ENCODE measurements at places on chromosomes 6 and 20. TPM values are rescaled to one million over a fixed set of nuclear protein-coding genes. Genes with fewer than 3 reads are reported as not detected.

DNA sequence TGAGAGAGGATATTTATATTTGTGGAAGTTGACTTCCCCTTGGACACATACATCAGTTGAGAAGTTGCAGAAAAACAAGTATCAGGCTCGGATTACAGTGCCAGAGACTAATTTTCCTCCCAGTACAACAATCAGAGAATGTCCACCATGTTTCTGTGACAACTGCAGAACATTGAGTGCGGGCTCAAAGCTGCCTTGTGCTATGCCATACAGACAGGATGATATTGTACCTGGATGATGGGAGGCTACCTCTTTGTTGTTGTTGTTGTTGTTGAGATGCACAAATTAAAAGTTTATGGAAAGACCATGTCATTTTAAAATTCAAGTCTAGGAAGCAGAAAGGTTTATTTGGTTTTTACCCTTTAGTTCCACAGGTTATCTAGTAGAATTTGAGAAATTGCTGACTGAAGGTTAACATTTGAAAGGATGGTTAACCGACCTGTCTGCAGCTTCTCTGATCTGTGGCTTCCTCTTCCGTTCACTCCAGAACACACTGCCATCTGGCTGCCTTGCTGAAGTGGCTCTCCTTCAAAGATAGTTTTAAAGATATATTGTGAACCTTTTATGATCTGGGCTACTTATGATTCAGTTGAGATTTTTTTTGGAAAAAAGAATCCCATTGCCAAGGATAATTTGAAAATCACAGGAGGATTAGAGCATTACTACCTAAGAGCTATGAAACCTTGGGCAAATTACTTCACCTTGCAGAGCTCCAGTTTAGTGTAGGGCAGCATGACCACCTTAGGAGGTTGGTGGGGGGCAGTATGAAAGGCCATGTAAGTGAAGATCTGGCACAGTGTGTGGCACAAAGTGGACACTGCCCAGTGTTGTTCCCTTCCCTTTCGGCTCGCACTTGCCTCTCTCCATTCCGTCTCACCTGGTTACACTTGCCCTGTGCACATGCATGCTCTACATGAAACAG is 15.9 kb downstream of the TMEM200A start:
- no peak overlapping the region for H3K27ac ChIP-seq
- no peaks in the 10 kb centered on the region for H3K36me3 ChIP-seq
- H3K4me1 ChIP-seq: no peaks in the 10 kb centered on the region
- no peaks in the 10 kb centered on the region for H3K27me3 ChIP-seq

DNA sequence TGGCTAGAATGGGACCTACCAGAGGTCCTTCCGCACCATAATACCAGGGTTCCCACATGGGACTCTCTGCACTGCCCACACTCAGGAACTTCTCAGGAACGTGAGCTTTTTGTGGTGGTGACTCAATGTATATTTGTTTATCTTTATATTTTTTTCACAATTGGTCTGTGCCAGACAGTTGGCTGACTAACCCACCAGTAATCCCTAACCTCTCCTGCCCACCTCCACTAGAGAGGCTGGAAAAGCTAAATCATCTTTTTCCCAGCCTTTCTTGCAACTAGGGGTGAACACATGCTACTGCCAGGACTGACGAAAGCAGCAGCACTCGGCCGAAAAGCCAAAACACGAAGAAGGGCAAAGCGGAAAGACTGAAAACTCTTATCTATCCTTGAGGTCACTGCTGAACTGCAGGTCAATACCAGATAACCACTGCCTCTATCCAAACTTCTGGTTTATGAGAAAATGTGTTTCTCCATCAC is 112.9 kb downstream of the TRERF1 start:
- DNase-seq: peak; percentile 70
- peak overlapping the region; percentile 15 for H3K4me3 ChIP-seq
- peaks cover 39% of the 10 kb centered on the region for H3K4me1 ChIP-seq
- H3K27me3 ChIP-seq: no peaks in the 10 kb centered on the region

DNA sequence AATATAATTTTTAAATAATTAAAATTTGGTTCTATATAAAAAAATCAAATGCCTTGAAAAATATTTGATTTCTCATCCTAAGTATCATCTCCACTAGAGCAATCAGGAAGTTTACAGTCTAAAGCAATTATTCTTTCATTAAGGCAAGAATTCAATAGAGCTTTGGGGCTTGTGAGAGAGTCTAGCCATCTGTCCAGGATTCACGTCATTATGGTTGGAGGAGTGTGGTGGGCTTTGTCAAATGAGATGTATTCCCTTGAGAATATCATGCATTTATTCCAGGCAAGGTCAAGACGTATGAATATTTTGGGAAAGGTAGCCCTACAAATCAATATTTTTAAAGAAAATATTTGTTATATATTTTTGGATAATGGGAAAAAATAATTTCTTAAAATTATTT is 132.4 kb downstream of the ELOVL4 start:
- no peaks in the 10 kb centered on the region for H3K36me3 ChIP-seq
- H3K27me3 ChIP-seq: no peaks in the 10 kb centered on the region
- H3K4me3 ChIP-seq: no peak overlapping the region
- DNase-seq: no peak
- no peaks in the 10 kb centered on the region for H3K4me1 ChIP-seq

DNA sequence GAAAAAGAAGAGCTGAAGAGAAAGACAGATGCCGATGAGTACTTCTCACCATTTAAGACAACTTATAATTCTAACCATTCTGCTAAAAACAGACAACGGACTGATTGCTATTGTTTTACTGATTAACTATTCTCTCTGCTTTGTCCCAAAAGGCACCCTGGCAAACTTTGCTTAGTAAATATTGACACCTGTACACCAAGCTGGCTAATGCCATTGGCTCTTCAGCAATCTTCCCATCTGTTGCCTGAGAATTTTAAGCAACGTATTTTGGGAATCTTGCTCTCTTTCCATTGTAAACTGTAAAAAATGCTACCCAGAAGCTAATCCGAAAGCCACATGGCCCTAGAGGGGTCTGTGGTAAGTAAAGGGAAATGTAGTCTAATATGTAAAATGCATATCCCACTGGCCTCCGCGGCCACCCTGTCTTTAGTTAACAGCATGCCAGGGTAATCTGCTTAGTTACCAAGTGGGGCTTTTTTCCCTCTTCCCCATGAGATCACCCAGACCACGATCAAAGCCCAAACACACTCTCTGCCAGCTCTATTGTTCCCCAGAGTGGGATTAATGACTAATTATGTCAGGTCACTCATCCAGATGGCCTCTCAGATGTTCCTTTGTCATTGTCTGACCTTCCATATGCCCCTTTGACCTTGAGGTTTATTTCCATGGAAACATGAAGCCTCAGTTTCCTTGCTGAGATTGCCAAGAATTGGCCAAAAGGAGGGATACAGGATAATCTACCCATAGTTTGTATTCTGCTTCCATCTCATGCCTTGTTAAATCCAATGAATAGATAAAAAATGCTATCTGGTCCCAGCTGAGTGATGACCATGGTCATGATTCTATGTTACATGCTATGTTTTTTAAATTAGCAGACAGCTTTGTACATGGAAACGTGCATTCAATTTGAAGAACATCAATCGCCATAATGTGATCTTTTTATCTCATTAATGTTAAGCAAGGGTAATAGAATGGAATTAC is 216.4 kb upstream of the MCHR2 start:
- H3K27ac ChIP-seq: peak overlapping the region; percentile 45
- no peaks in the 10 kb centered on the region for H3K36me3 ChIP-seq
- H3K27me3 ChIP-seq: no peaks in the 10 kb centered on the region
- DNase-seq: no peak
- H3K4me3 ChIP-seq: no peak overlapping the region

DNA sequence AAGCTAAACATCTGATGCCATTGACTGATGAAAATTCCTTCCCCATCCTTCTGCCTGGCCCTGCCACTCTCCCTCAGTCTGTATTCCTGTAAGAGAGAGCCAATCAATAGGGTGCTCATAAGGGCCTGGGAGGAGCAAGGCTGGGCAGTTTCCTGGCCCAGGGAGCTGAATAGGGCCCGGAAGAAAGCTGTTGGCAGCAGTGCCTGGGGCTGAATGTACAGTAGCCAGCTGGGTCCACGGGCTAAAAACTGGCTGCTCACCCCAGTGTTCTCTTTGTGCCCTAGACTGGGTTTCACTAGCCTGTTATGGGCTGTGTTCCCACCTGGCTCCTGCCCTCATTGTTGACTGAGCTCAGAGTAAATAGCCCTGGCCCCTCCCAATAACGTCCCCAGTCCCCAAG is 1.7 kb upstream of the WFDC2 start:
- no peak overlapping the region for H3K4me3 ChIP-seq
- H3K27ac ChIP-seq: no peak overlapping the region
- H3K4me1 ChIP-seq: peaks cover 31% of the 10 kb centered on the region
- peaks cover 14% of the 10 kb centered on the region for H3K36me3 ChIP-seq
- DNase-seq: peak; percentile 11

- H3K36me3 ChIP-seq: no peaks in the 10 kb centered on the region
- H3K27me3 ChIP-seq: no peaks in the 10 kb centered on the region
- DNase-seq: no peak
- H3K4me1 ChIP-seq: peaks cover 10% of the 10 kb centered on the region
- no peak overlapping the region for H3K27ac ChIP-seq
These were observed 193.8 kb downstream of the PLCB4 start for GRCh38 chr20:9262653-9263194.

GRCh38 chr6:52195886-52196285 is 9.7 kb downstream of the IL17A start:
- DNase-seq: no peak
- H3K27ac ChIP-seq: no peak overlapping the region
- no peaks in the 10 kb centered on the region for H3K4me1 ChIP-seq
- H3K27me3 ChIP-seq: peaks cover 3% of the 10 kb centered on the region
- H3K36me3 ChIP-seq: no peaks in the 10 kb centered on the region
- no peak overlapping the region for H3K4me3 ChIP-seq

DNA sequence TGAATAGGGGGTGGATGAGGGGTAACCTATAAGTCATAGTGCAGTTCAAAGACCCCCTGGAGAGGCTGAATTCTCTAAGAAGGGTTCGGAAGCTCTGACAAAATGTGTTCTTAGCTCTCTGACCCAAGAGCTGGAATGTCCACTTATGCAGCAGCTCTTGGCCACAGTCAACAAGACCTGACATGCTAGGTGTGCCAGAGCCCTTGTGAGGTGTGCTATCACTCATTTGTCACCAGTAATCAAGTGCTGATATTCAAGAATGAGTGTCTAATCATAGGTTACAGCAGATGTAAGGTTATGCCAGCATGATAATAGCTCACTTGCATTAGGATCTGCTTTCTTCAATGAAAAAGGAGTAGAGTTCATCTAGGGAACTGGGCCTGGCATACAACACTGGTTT is 28.1 kb downstream of the TOMM6 start:
- no peak overlapping the region for H3K4me3 ChIP-seq
- H3K27me3 ChIP-seq: no peaks in the 10 kb centered on the region
- no peak overlapping the region for H3K27ac ChIP-seq
- DNase-seq: no peak
- H3K4me1 ChIP-seq: no peaks in the 10 kb centered on the region

The VWA7 gene
- 9.6 TPM for total RNA-seq

The MUCL3 gene
- not detected for total RNA-seq

The NKX2-2 gene
- total RNA-seq: not detected

All from PC-9 (cell line).